ENCODE measurements at places on chromosomes 7 and 10.

DNA sequence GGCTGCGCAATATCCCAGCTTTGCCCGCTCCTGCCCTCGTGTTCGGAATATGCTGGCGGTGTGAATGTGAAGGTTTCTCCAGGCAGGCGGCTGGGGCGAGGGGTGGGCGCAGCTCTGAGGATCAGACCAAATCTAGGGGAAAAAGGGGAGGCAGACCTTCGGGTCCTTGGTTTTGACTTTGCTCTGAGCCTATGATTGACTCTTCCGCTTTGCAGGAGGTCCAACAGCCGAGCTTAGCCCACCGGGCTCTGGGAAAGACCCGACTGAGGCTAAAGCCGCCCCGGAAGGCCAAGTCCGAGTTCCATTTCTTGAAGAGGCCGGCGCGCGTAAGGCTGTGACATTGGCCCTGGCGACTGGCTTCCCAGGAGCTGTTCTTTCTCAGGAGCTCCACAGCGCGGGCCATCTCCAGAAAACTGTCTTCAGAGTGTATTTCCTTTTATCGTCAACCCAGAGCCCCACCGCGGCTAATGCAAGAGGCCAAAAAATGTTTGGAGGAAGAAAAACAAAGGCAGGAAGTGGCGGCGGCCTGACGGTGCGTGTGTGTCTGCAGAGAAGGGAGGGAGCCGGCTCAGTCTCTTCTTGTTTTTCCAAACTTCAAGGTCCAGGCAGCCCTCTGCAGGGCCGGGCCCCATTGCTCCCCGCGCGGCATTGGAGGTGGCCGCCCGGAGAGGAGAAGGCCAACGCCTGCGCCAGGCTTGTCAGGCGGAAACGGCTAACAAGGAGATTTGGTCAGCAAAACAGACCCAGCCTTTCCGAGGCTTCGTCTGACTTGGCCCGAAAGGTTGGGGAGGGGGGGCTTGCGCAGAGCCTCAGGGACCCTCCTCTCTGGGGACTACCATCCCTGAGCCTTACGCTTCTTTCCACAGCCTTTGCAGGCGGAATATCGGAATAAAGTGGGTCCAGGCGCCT is 3.6 kb upstream of the HOXA11 start:
- DNase-seq, result no peak

DNA sequence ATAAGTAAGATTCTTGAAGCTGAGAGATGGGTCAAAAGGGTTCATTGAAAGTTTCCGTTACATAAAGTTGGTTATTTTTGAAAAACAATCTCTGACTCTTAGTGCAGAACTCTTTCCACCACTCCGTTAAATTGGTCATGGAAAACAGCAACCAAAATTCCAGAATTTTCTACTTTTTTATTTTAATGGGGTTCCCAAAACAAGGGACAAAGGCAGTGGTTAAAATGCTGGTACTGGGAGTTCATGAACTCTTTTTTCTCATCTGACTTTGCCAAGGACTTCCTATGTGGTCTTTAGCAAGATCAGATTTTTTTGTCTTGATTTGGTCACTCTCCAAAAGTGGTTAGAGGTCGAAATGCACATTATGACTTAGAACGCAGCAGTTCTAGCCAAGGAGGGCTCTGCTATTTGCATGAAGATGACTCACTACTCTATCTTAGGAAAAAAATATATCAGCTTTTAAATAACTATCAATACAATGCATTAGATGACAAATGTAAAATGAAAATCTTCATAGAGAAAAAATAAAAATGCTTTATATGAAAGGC is 145.7 kb downstream of the REEP3 start:
- no peak for DNase-seq

DNA sequence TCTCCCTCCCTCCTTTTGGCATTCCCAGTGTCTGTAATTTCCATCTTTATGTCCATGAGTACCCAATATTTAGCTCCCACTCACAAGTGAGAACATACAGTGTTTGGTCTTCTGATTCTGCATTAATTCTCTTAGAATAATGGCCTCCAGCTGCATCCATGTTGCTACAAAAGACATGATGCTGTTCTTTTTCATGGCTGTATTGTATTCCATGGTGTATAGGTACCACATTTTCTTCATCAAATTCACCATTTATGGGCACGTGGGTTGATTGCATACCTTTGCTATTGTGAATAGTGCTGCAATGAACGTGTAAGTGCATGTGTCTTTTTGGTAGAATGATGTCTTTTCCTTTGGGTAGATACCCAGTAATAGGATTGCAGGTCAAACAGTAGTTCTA is 576.8 kb downstream of the GALNT17 start:
- no peak for DNase-seq

DNA sequence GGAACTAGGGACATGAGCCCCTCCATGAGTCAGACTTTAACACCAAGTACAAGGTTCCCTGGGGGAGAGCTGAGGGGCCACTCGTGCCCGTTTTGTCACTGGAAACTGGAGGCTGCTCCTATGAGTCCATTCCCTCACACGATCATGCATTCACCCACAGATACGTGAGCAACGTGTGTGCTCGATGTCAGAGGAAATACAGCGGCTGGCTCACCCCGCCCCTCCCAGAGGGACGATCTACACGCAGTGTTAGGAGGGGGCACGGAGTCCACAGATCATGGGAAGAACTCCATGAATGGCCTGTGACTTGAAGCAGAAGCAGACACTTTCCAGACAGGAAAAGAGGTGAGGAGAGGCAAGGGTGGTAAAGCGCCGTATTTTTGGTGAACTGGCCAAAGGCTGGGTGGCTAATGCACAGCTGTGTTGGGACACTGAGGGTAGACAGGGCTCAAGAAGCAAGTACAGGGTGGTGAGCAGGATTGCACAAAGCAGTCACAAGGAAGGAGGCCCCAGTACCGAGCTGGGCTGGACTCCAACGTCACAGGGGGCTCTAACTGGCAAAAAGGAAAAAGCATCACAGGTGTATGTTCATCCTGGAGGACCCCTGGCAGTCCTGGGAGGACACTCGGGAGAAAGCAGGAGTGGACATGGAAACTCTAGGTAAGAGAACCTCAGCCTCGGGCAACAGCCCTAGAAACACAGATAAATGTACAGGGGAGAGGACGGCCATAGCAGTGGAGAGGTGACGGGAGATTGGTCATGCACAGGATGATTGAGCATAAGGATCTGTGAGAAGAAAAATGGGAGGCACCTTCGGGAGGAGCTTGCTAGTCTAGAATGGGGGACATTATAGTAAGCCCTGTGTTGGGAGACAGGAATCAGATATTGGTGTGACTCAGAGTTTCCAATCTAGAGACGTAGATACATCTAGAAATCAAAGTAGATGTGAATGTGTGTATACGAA is 41.2 kb downstream of the TNS3 start:
- no peak for DNase-seq

GRCh38 chr7:155002411-155003091 is 373 bp downstream of the PAXIP1 start:
- peak; percentile 65 for DNase-seq

DNA sequence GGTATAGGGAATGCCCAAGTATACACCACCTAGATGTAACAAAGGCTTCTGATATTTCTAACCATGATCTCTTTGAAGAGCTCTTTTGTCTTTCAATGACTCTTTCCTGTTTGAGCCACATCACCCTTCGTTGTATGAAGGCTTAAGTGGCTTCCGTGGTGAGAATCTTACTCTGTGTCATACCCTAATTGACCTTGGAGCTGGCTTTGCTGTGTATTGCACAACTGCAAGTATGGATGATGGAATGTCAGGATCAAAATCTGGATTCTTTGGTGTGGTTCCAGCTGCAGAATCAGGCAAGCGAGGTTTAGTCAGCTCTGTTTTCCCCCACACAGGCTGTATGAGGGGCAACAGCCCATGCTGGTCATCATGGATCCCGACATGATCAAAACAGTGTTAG is 16.0 kb downstream of the CYP3A43 start:
- DNase-seq, result no peak

DNA sequence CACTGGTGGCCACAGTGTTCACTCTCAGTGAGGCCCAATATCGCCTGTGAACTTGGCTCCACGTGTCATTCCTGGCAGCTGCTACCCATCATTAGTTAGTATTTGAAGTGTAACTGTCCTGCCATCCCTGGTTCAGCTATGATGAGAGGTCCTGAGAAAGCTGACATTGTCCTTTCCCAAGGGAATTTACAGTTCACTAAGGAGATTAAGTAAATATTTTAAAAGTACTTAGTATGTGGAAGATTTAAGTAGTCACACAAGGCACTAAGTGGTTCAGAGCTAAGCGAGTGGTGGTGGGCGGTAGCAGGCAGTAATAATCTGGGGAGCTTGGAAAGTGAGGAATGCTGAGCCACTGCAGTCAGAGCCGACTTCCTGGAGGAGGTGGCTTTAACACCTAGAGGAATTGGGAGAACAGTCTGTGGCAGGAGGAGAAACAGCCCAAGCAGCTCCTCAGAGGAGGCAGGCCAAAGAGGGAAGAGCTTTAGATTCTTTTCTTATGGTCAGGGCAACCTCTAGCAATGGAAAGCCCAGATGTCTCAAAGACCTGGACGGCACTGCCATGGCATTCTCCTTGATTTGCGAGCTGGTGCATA is 519.7 kb downstream of the LRMDA start:
- DNase-seq, result no peak

DNA sequence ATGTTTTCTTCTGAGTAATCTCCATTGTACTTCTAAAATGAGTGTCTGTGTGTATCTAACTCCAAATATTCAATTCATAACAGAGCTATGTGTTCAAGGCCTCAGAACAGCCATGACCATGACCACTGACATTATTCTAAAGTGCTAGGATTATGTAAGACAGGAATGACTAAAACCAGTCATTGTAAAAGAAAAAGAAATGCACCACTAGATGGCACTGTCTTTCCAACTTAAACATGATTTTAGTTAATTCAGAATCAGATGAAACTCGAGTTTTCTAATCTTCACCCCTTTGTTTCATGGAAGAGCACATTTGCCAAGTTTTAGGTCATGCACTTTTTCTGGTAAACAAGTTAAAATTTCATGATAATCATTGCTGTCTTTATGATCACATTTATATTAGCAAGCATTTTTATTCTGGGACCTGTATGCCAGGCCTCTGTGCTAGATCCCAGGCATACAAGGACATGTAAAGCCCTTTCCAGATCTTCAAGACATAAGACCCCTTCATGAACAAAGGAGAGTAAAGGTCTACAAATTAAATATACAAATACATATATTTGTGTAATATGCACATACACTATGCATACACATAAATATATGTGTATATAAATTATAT is 26.1 kb upstream of the RSU1 start:
- peak; percentile 86 for DNase-seq

DNA sequence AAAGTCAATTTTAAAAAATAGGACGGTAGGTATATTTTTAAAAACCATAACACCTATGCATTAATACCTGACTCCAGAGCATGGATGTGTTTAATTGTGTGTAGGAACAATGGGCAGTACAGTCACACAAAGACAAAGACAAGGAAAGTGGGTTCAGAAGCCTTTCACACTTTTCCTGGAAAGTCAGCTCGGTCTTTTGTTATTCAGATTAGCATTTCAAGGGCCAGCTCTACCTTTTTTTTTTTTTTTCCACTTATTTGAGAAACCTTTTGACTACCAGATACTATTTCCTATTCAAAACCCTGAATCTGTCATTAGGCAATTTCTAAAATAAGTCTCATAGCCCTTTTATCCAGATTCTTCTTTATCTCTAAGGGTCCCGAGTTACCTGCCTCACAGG is 401.9 kb downstream of the PARD3 start:
- no peak for DNase-seq

DNA sequence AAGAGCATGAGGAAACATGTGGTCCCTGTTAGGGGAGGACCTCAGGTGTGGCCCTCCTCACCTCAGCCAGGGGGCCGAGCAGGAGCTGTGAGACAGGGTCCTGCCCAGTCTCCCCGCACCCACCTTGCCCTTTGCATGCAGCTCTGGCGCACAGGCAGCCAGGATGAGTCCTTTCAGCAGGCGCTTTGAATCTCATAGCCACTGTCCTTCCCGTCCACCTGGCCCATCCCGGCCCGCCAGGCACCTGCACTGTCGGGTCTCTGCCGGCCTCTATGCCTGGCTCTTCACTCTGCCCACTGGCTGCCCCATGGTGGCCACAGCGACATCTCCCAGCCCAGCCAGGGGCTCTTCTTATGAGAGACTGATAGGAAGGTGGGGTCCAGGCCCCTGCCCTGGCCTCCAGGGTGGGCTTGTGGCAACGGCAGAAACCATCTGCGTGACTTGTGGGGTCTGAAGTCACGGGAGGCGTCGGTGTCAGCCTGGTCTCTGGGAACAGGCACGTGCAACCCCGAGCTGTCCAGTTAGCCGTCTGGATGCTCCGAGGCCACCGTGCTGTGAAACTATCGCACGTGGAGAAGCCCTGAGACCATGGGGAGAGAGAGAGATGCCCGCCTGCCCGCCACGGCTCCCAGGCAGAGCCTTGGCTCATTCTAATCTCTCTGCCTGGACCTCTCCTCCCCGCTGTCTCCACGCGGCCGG is 37.4 kb downstream of the FOXL3 start:
- no peak for DNase-seq
